Left lobe of liver (tissue), 2 donors: ENCODE measurements at places on chromosomes 1 and 21.
A peak's percentile ranks its signal among the peaks of the same experiment; 100 is the strongest.

- no peak for DNase-seq
These were observed 68.9 kb downstream of the NMNAT2 start for GRCh38 chr1:183349201-183349711.

DNA sequence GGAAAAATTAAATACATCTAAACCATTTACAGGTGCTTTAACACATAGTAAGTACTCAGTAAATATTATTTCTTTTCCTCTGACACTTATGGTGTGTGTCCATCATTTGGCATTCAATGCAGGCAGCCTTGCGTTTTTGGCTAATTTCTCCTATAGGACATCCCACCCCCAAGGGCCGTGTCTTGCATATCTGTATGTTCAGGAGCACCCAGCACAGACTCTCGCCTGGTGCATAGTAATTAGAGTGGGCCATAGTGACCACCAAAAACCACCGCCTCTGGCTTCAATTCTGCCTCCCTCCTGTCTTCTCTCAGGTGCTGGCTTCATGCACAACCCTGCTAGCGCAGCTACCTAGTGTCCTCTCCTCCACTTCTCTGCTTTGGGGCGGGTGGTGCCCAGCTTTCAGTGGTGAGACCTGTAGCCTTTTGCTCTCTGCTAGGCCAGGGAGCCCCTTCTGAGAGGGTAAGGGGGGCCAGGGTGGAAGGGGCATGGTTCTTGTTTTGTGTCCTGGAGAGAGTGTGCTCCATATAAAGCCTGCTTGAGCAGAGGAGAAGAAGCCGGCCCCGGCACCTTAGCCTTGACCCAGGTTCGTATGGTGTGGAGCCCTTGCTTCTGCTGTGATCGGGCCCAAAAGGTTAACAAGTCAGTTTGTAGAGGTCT is 33.4 kb downstream of the BATF3 start:
- DNase-seq = no peak

DNA sequence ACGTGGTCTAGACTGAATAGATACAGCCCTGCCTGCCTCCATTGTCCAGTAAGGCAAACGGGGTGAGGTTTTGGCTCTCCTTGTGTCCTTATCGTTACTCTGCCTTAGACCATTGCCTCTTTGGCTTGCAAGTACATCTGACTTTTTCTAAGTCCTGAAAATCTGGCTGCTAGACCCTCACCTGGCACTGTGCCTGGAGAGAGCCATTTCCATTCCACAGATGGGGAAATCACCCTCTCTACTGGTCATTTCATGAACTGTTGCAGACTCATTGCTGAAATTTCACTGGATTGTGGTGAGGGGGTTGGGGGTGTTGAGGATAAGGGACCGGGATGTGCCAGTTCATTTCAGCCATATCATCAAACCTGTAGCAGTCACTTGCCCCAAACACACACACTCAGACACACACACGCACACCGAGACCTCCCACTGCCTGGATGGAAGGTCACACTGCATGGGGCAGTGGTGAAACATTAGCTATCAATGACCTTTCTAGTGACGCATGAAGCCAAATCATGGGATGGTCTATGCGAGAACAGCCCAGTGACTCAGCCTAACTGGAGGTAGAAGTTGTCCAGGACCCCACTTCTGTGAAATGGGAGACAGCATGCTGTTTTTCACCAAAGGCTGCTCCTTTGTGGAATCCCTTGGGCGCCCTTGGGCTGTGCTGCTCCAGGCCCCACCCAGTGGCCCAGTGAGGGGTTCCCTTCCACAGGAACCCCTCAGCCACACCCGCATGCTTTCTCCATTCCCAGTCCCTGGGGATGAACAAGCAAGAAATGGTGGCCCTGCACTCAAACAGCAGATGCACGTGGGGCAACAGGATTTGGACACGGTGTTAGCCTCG is 34.9 kb upstream of the VASH2 start:
- DNase-seq = no peak

GRCh38 chr1:91714867-91715381 is 171.0 kb downstream of the TGFBR3 start:
- DNase-seq = no peak

- DNase-seq = no peak
These were observed 47.8 kb downstream of the PRRX1 start for GRCh38 chr1:170711682-170712081.

DNA sequence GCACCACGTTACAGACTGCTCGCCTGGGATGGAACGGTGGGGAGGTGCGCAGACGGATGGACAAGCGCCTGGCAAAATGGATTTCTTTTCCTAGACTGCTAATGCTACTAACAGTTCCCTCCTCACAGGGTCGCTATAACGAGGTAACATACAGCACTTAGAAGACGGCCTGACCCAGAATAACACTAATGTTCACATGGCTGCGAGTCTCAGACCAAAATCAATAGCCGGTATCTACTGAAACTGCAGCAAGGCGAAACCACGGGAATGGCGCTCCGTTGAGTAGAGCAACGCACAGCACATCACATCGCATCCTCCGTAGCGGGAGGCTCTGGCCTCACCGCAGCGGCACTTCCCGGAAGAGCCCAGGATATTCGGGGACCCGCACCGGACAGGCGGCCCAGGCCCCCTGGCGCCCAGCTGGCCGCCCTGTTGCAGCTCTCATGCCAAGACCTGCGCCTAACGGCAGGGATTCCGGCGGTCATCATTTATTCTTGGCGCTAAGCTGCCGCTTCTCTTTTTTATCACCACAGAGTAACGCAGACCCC is 46.6 kb downstream of the VPS26C start:
- peak; percentile 49 for DNase-seq

DNA sequence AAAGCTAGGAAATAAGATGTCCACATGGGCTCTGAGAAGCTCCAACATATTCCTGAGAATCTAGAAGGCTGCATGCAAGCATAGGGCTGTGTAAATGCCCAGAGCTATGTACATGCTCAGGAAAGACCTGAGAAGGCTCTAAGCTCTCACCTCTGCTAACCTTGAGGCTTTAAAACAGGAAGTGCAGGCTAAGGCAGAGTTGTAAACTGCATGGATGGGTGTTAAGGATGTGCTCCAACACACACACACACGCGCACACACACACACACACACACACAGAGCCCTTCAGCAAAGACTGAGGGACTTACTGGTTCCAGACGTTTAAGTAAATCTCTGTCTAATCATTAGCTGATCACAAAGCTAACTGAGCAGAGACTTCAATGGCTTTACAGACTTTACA is 162.9 kb downstream of the TRABD2B start:
- DNase-seq = no peak

- DNase-seq = no peak
These were observed 5.6 kb downstream of the ACTA1 start for GRCh38 chr1:229428256-229428655.
